ENCODE measurements at places on chromosomes 1 and 21. TPM values are rescaled to one million over a fixed set of nuclear protein-coding genes. Genes with fewer than 3 reads are reported as not detected.

- no peak for DNase-seq
Observed at GRCh38 chr1:23627069-23627735, 64.4 kb upstream of the RPL11 start.

GRCh38 chr1:226444901-226445300, 37.0 kb upstream of the PARP1 start:
- no peak for DNase-seq

- no peak for DNase-seq
Observed at GRCh38 chr1:206608108-206608698, 4.1 kb downstream of the EIF2D start.

DNA sequence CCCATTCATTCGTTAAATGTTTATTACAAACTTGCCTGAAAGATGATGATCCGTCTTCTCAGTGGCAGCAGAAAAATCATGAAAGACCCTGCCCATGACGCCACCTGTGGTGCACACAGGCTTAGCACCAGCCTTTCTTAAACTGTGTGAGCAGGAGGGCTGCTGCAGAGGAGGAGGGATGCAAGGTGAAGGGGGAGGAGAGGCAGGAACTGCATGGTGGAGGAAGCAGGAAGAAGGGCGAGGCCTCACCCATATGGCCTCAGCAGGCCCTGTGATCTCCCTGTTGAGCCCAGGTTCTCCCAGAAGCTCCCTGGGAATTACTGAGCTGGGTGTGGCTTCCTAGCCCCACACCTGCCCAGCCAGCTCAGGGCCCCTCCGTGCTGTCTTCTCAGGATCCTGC, 25.0 kb upstream of the RD3 start:
- DNase-seq, result no peak

DNA sequence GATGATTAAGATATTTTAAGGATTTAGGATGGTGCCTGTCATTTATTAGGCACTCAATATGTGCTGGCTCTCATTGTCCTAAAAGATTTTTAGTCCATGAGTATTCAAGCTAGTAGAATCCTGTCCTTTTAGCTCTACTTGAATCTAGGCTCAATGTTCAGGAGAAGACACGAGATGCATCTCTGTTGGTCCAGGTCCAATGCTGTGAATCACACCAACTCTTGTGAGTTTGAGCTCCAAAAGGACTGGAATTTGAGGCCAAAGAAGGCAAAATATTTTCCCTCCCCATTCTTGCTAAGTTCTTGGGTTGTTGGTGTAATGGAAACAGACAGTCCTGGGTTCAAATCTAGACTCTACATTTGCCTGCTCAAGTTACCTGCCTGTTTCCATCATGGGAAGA, 1.4 kb upstream of the PODN start:
- DNase-seq, result no peak

DNA sequence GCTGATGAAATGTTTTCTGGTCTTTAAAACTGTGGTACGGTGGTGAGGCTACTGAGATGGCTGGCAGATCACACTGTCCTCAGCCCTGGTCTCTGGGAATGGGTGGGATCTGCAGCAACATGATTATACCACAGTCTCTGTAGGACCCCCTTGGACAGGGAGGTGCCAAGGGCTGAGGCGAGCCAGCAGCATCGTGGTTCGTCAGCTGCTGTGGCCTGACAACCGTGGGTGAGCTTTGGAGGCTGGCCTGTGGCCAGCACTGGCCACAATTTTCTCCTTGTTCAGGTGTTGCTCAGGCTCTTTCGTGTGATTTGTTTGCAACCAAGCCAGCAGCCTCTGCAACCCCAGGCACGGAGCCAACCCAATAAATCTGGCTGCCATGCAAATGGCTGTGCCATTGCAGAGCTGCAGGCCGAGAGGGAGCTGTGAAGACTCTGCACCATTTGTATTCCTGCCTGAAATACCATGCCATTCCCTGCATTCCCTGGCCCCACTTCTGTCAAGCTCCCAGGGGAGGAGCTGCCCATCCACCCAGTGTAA, 70.9 kb downstream of the PCP4 start:
- DNase-seq, result no peak

GRCh38 chr1:67651031-67651430, 34.0 kb upstream of the GADD45A start:
- no peak for DNase-seq

- DNase-seq, result no peak
Observed at GRCh38 chr1:2800664-2801045, 838 bp downstream of the TTC34 start.

DNA sequence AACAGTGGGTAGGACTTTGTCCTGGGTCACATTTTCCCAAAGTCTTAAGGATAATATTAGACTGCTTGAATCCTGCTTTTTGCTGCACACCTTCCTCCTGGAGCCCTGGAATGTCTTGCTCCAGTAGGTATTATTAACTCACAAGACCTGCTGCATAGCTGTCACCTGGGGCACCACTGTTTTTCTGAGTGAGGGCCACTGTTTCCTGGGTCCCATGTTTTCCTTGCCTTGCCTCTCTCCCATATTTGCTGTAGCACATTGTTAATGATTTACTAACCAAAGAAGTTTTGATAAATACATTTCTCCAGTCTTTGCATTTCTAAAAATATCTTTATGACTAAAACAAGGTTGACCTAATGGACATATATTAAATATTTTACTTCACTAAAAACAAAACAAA, 22.5 kb upstream of the FCAMR start:
- no peak for DNase-seq

DNA sequence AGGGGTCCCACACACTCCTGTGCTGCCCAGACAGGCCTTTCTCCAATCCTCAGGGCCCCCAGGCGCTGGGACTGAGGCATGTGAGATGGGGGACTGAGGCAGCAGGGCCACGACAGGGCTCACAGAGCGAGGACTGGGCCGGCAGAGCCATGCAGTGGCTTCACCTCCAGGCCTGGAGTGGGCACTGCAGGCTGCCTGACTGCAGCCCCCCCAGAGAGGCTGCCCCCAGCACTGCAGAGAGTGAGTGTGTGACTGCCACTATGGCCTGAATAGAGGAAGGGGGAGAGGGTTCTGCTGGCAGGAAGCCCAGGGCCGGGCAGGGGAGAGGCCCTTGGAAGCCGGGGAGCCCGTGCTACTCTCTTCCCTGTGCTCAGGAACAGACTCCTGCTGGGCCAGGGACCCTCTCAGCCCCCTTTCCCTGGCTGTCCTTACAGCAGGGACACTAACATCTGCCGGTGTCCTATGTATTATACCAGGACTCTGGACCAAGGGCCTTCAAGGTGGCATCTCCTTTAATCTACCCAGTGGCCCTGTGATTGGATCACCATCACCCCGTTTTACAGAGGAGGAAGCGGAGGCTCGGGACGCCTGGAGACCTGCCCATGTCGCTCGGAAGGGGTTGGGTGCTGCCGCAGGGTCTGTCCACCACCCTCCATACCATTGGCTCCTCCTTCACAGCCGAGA, 20.2 kb upstream of the PLEKHG5 start:
- no peak for DNase-seq

- no peak for DNase-seq
Observed at GRCh38 chr21:26070822-26071425, 99.6 kb downstream of the APP start.

- no peak for DNase-seq
Observed at GRCh38 chr1:208534979-208535378, 290.8 kb upstream of the PLXNA2 start.

GRCh38 chr21:44700101-44701022, 3.4 kb downstream of the KRTAP10-12 start:
- no peak for DNase-seq

DNA sequence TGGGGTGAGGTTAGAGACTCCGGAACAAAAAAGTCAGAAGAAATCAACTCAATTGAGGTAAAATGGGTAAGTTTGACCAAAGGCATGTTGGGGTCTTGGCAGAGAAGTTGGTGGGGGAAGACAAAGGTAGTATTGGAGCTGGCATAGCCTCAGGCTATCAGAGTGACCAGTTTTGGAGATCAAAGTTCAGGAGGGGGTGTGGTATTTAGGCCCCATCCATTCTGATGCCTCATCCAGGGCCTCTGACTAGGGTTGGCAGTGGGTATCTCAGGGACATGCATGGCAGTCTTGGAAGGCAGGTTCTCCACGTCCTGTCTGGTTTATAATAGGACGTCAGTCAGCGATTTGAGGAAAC, 73.2 kb upstream of the TRABD2B start:
- no peak for DNase-seq

- no peak for DNase-seq
Observed at GRCh38 chr1:52294580-52294979, 71.4 kb downstream of the CC2D1B start.

GRCh38 chr21:45641480-45642035, 2.0 kb upstream of the PCBP3 start:
- DNase-seq, result no peak

DNA sequence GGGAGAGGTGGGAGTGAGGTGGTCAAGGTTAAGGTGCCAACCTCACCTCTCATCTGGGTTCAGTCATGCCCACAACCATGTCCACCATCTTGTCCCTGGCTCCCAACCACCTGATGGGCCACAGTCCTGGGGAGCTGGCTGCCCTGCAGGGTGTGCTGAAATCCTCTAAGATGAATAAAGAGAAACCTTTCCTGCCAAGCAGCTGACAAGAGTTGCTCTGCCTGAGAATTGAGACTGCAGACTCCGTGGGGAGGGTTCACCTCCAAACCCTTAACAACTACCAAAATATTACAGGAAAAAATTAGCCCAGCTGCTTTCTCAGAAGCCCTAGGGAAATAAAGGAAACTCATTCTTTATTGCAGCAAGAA, 15.2 kb upstream of the FGR start:
- DNase-seq, result no peak

- no peak for DNase-seq
Observed at GRCh38 chr1:169618367-169618766, 11.6 kb downstream of the SELP start.

PWP2 gene
- 7.3 TPM for total RNA-seq

NEGR1 gene
- 78.7 TPM for total RNA-seq

CD52 gene
- not detected for total RNA-seq

TMEM50A gene
- 186 TPM for total RNA-seq

OPTC gene
- total RNA-seq, result not detected

LCE6A gene
- not detected for total RNA-seq

APP gene
- 549 TPM for total RNA-seq

ADAMTS4 gene
- 0.41 TPM for total RNA-seq

OR2T35 gene
- under 0.01 TPM for total RNA-seq

MROH9 gene
- not detected for total RNA-seq

LIN28A gene
- total RNA-seq, result not detected

Data from frontal cortex (tissue), 4 donors.